ENCODE measurements at places on chromosomes 1 and 21. TPM values are rescaled to one million over a fixed set of nuclear protein-coding genes. Genes with fewer than 3 reads are reported as not detected.

Gene SPRR2G
- not detected for total RNA-seq

Gene FMN2
- not detected for total RNA-seq

Gene FAM167B
- 1.7 TPM for total RNA-seq

Gene INAVA
- under 0.01 TPM for total RNA-seq
